ENCODE measurements at places on chromosomes 12 and 14.

DNA sequence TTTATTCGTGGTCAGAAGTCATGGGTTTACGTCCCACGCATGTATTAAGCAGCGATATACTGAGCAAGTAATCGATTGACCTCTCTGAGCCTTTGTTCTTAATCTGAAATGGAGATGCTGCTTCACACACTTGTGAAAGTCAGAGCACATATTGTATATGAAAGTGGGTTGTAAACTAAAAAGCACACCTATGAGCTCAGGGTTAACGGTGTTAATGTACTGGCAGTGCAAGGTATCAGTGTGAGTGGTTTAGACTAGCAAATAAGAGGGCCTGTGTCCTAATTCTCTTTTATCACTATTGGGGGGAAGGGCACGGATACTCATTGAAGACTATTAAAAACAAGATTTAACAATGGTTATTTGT, 676 bp downstream of the MRPL42 start:
- DNase-seq: no peak

DNA sequence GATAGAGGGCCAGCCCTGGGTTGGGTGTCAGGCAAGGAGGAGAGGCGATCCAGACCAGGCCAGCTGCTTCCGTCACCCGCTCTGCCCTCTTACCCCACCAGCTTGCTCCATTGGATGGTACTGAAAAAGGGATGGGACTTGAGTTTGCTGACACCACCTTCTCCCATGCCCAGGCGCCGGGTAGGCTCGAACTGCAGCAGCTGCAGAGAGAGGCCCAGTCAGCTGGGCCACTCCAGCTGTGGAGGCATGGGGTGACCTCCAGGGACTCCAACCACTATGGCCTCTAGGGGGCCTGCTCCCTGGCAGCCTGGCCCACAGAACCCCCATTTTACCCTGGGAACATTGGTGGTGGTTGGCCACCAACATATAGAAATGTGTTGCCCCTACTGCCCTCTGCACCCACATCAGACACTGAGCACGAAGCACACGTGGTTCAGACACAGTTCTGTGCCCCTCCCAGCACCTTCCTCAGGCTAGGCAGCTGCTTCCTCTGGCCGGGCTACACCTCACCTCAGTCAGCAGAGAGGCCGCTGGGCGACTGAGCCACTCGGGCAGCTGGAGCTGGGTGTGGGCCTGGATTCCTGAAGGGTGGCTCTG, 16.0 kb downstream of the RPS6KL1 start:
- no peak for DNase-seq

DNA sequence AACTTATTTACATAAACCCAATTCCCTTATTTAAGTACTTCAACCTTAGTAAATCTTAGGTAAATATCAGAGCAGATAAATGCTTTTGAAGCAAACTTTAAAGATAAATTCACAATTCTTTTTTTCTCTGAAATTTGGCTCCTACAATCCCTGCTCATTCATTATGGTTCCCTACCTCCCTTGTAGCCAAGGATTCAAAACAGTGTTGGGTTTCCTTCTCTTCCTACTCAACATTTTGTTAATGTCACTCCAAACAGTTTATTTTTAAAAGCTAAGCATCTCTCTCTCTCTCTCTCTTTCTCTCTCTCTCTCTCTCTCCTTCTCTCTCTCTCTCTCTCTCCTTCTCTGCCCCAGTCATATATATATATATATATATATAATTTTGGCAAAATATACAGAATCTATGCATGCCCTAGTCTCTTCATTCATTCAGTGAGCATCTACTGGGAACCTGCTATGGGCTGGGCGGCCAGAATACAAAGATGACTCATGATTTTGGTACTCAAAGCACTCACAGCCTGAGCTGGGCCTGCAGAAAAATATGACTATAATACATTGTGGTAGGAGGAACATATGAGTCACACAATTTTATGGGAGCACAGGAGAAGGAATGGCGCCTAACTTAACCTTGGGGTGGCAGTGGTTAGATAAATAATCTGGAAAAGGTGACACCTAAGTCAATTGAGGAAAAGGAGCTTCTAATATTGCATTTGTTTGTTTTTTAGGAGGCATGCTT, 123.7 kb upstream of the DHRS4 start:
- DNase-seq: no peak

GRCh38 chr12:48967991-48968390, 3.5 kb downstream of the WNT10B start:
- no peak for DNase-seq

- no peak for DNase-seq
Measured at GRCh38 chr12:2457933-2458414, 336.8 kb upstream of the FKBP4 start.

Measured in CD4-positive, alpha-beta T cell treated with Interleukin-6 at 100 ng/mL for 8 hours (primary cell).